Fibroblast of mammary gland (primary cell): ENCODE measurements at places on chromosomes 3 and 15.

GRCh38 chr3:166580561-166580960, 743.3 kb upstream of the BCHE start:
- no peak for DNase-seq

- DNase-seq, result peak; percentile 56
Observed at GRCh38 chr3:113136071-113136470, 75.3 kb upstream of the BOC start.

DNA sequence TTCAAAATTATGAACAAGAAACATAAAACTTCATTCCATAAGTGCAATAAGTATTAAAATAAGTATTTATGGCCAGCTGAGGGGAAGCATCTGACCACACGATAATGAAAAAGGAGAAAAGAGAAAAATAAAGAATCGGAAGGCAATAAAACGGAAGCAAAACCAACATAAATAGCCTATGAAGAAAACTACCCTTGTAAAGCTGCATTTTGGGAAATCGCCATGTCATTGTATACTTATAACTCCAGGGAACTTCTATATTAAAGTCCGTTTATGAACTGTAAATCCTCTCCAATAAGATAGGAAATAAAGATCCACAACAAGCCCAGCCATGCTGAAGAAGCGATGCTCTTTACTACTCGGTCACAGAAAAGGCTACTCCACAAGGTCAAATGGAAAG, 47.7 kb downstream of the MORC1 start:
- DNase-seq, result no peak

GRCh38 chr3:71454512-71455403, 128.8 kb downstream of the FOXP1 start:
- no peak for DNase-seq

DNA sequence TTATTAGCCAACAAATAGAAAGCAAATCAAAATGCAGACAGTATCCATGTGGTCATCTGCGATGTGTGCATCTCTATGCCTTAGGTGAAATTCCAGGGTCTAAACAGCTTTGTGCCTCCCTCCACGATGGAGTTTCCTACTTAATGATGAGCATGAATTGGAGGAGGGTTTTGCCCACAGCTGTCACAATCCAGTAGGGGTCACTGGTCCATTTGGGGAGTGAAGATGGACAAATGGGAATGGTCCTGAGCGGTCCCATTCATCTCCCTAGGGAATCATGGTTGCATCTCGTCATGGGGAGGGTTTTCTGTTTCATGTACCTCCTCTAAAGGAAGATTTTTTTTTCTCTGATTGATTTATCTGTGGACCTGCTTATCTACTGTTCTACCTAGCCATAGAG, 358.0 kb downstream of the PTPRG start:
- no peak for DNase-seq

DNA sequence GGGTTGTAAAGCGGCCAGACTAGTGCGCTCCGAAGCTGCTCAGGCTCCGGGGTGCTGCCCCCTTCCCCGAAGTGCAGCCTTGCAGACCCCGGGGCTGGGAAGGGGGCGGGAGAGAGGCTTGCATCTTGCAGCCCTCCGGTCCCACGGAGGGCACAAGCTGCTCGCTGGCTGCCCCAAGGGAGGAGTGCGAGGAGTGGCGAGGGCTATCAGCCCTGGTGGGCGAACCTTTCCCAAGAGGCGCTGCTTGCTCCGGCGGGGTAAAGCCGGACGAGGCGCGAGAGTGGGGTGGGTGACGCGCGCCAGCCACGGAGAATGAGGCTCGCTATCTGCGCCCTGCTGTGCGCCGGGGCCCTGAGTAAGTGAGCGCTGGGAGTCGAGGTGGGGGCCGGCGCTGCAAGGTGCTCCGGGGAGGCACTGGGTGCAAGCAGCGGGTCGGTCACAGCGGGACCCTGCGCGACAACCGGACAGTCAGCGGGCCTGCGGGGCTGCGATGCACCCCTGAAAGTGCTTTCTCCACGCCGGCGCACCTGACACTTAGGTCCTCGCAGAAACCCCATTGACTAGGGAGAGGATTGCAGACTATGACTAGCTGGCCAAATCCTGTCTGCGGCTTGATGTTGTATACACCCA, 12.7 kb upstream of the TOPBP1 start:
- no peak for DNase-seq

DNA sequence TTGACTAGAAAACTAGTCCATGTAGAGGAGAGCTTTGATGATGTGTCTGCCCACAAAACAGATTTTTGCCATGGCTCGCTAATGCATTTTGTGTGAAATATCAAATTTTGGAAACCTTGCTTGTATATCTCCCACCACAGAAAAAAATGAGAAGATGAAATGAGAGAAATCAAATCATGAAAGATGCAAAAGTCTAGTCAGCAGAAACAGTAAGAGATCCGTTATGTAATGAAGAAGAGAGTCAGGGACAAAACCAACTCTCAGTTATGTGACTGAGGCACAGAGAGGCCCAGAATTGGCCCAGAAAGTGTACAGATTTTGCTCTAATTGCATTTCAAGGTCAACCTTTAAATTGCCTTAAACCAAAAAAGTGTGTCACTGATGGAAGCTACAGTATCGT, 107.0 kb downstream of the FILIP1L start:
- no peak for DNase-seq

- no peak for DNase-seq
Observed at GRCh38 chr3:40382617-40382979, 4.4 kb upstream of the ENTPD3 start.

DNA sequence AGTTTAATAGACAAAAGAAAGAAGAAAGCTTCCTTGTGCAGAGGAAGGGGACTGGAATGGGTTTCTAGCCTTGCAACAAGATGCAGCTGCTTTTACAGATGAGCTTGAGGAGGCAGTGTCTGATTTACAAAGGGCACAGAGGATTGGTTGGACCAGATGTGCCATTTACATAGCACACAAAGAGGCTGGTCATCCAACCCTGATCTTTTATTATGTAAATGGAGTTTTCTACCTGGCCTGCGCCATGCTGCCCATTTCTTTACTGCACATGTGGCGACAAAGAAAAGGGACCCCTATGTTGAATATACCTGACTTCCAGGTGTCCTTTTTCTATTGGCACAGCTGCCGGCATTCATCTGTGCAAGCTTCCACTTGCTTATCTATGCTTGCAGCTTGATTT, 409.4 kb upstream of the FRG2C start:
- DNase-seq, result no peak

DNA sequence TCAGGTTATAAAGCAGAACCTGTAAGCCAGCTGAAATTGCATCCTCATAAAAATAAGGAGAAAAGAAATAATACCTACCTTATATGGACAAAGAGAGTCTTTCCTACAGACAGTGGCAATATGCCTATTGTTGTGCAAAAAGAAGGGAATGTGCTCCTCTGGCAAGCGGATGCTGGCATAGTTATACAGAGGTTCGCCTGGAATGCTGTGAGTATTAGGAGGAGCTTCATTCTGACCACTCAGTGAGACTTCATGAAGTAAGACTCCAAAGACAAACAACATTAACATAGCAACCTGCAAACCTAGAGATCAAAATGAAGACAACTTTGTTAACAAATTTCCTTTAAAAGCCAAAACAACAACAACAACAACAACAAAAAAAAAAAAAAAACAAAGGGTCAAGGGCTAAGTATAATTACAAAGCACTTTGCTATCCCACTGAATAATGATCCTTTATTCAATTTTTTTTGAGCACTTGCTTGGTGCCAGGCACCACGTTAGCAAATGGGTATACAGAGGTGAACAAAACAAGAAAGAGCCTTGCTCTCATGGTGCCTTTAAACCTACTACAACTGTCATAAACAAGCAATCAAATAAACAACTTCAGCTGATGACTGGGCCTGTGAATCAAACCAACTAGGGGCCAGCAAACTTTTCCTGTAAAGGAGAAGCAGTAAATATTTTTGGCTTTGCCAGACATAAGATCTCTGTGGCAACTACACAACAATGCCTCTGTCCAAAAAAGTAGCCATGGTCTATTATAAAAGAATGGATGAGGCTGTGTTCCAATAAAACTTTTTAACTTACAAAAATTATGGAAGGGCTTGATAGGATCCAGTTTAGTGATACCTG, 3.7 kb downstream of the EOGT start:
- DNase-seq, result peak; percentile 85

DNA sequence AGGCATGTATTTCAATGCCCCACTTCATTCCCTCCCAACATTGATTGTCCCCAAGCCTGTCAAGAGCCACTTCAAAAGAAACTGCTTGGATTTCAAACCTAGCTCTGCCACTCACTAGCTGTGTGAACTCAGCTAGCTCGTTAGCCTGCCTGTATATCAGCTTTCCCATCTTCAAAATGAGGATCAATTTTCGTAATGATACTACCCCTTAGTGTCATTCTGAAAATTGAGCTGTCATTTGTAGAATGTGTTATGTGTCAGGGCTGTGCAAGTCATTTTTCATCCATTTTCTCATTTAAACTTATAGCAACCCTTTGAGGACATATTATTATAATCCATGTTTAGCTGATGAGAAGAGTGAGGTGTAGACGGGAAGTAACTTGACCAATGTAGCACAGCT, 88.6 kb downstream of the TRIM42 start:
- DNase-seq, result no peak

DNA sequence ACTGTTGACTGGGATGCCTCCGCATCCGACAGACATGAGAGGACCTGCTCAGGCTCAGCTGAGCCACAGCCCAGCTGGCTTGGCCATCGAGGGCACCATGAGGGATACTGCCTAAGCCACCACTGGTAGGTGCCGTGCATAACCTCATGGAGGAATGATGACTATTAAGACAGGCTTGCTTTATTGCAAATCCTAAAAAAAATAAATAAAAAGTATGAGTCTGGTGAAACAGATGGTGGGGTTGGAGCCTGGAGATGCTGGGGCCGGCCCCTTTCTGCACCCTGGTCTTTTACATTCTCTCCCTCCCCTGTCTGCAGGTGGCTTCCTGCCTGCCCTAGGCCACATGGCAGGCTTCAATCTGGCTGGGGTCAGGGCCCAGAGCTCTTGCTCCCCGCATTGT, 24.0 kb upstream of the RAD18 start:
- no peak for DNase-seq

- no peak for DNase-seq
Observed at GRCh38 chr15:62067448-62068044, 769 bp downstream of the C2CD4A start.
